Hepatocyte (in vitro differentiated cells): ENCODE measurements at places on chromosomes 1 and 21. TPM values are rescaled to one million over a fixed set of nuclear protein-coding genes. Genes with fewer than 3 reads are reported as not detected.
A peak's percentile ranks its signal among the peaks of the same experiment; 100 is the strongest.

- no peak overlapping the region for H3K4me3 ChIP-seq
- H3K27me3 ChIP-seq = no peaks in the 10 kb centered on the region
- H3K27ac ChIP-seq = no peak overlapping the region
Observed at GRCh38 chr1:113630340-113631327, 128.7 kb downstream of the PHTF1 start.

DNA sequence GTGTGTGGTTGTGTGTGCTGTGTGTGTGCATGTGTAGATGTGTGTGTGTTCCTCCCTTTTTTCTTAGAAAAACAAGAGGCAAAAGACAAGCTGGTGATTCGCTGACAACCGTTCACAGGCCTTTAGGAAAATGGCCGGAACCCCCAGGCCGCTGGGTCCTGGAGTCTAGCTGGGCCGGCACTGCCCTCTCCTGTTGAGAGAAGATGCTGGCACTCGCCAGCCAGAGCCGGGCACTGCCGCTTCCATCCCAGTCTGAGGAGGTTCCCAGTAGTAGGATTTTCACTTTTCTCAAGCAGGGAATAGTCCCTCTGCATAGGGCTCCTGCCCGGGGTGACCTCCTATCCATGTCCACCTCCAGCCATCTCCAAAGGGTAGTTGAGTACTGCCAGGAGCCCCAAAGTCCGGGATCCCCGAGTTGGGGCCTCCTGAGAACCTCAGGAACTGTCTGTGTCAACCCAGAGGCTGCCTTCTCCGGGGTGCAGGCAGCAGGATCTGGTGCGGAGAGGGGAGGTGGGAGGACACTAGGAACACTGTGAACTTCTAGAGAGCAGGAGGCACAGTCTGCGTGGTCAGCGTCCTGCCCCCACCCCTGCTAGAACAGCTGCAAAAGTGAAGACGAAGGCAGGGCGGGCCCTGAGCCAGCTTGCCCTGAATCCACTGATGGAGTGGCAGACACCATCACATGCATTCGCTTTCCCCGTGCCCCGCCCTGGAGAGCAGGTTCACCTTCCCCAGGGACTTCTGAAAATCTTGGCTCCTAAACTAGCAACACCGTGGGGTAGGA is 44.1 kb upstream of the ARHGEF16 start:
- peak; percentile 76 for DNase-seq
- no peak overlapping the region for H3K27ac ChIP-seq
- H3K36me3 ChIP-seq = no peaks in the 10 kb centered on the region
- no peaks in the 10 kb centered on the region for H3K27me3 ChIP-seq
- H3K4me1 ChIP-seq = no peaks in the 10 kb centered on the region
- no peak overlapping the region for H3K4me3 ChIP-seq

DNA sequence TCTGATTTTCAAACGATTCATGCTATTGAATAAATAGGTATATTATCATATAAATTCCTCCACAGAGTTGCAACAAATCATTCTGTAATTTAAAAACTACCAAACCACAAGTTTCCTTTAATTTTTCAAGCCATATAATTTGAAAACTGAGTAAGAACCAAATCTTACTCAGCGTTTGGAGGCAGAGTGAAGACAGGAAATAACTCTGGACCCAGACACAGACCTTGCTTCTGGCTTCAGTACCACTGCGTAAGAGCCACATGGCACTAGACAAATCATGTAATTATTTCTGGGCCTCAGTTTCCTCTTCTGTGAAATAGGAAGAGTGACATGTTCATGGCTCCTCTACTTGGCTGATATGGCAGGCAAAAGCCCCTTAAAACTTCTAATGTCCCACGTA is 82.4 kb downstream of the SMYD2 start:
- no peaks in the 10 kb centered on the region for H3K27me3 ChIP-seq
- DNase-seq = no peak
- H3K27ac ChIP-seq = peak overlapping the region; percentile 54
- peaks cover 5% of the 10 kb centered on the region for H3K4me1 ChIP-seq
- H3K4me3 ChIP-seq = no peak overlapping the region
- no peaks in the 10 kb centered on the region for H3K36me3 ChIP-seq

DNA sequence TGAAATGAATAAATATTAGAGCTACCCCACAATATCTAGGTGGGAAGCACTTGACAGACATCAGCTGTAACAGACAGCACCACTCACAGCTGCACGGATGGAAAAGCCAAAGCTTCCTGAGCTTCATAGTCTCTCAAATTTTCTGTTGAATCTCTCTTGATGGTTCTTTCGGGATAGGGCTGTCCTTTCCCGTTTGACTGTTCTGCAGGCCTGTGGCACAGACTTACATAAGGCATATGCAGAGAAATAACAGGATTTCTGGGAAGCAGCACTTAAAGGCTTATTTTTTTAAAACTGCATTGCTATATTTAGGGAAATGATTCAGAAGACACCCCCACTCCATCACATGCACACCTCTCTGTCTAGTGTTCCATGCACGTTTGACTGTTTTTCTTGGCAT is 77.5 kb downstream of the ZNF648 start:
- H3K27me3 ChIP-seq = no peaks in the 10 kb centered on the region
- no peaks in the 10 kb centered on the region for H3K36me3 ChIP-seq
- H3K27ac ChIP-seq = no peak overlapping the region
- no peak overlapping the region for H3K4me3 ChIP-seq
- DNase-seq = no peak
- H3K4me1 ChIP-seq = peaks cover 5% of the 10 kb centered on the region

PAQR7 gene
- 3.3 and 4.8 TPM in 2 replicates for polyA plus RNA-seq

CYP4X1 gene
- 1.1 and 1.8 TPM in 2 replicates for polyA plus RNA-seq

GBP5 gene
- polyA plus RNA-seq = not detected in 2 replicates

GRIK3 gene
- not detected in 2 replicates for polyA plus RNA-seq
